ENCODE measurements at places on chromosomes 12 and 14.
A peak's percentile ranks its signal among the peaks of the same experiment; 100 is the strongest.

- no peak for DNase-seq
Measured at GRCh38 chr14:44988694-44989093, 26.7 kb downstream of the TOGARAM1 start.

GRCh38 chr12:102052192-102053061 lies 9.4 kb downstream of the WASHC3 start:
- no peak for DNase-seq

- no peak for DNase-seq
Measured at GRCh38 chr12:119949145-119949544, 39.9 kb upstream of the BICDL1 start.

DNA sequence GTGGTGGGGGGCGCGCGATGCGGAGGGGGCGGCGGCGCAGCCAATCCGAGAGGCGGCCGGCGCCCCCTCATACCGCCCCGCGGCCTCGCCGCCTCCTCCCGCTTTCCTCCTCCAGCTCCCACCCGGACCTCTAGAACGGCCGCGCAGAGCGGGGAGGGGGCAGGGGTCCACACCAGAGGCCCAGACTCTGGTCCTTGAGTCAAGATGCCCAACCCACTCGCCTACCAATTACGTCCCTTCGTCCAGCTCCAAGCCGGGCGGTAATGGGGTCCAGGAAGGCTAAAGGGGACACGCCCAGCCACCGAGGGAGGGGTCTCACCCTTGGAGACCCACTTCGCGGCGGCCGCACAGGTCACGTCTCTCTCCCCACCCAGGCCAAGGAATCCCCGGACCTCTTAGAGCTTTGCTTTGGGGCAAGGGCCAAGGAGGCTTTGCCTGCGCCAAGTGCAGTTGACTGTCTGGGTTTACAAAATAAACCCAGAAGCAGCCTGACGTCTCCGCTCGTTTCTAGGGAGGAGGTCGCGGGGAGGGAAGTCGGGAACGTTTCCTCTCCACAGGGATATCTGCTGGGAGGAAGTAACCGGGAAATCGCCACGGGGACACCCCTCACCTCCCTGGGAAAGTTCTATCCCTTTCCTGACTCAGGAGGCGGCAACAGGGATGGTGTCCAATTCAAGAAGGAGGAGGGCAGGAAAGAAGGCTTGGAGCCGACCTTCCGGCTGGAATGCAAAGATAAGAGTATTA lies 394 bp upstream of the AMIGO2 start:
- DNase-seq, result peak; percentile 26

DNA sequence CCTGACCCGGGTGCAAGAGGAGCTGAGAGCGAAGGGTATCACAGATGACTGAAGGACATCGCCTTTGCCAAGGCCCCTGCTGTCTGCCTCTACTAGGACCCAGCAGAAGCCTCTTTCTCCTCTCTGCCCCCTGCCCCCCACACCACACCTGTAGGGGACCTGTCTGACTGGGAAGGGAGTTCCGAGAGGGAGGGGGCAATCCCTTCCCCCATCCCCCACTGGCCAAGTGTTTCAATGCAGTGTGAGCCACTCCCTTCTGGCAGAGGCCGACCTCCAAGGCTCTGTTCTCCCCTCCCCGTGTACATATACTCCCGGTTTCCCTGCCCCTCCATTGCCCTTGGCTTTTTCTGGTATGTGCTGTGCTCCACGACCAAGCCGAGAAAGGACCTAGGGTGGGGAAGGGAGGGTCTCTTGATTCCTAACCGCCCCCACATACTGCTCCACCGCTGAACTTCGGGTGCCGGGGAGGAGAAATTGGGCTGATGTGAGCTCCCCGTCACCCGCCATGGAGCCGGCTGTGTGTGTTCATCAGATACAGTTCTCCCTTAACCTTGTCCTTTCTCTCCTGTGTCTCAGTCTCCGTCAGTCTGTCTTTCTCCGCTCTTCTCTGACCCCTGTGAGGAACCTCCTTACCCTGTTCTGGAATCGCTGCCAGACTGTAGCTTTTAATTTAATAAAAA lies 2.0 kb upstream of the ARHGEF25 start:
- DNase-seq, result no peak

- no peak for DNase-seq
Measured at GRCh38 chr12:54697851-54698250, 49.7 kb upstream of the DCD start.

DNA sequence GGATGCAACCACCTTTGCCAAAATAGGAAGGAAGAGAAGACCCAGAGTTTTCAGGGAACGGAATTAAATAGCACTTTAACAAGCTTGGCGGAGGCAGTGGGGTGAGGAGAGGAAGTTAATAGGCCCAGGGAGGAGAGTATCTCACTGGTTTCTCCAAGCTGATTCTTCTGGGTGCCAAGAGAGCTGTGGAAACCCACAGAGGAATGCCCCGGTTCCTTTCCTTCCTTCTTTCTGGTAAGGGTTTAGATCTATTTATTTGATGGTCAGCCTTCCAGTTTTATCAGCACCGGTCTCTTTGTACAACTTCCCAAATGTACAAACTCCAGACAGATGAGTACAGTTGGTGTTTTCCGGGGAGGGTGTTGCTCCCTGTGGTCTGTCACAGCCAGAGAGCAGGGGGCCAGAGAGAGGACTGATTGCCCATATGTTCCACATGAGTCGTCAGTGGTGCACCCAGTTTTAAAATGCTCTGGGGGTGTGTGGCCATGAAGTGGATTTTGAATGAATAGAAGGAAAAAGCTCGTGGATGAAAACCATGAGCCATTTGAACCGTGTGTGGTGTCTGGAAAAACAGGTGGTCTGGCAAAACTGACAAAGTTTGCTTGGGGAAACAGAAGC lies 26.6 kb downstream of the PRKCH start:
- DNase-seq, result no peak

- no peak for DNase-seq
Measured at GRCh38 chr12:124543052-124543589, 24.3 kb downstream of the NCOR2 start.

- DNase-seq, result no peak
Measured at GRCh38 chr12:1937481-1938224, 19.2 kb upstream of the CACNA2D4 start.

DNA sequence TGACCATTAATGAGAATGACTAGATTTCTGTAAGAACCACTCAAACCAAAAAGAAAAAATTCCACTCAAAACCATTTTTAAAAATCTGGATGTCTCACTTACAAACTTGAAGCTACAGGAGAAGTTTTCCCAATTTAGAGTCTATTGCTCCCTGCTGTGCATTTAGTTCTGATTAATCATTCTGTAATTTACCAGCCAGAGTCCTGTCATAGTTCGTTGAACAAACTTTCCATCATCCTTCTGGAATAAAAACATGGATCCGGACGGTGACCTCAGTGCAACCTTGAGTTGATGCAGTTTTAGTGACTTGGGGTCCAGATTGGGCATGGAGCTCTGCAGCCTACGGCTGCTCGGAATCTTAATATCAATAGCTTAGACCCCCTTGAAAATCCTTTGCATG lies 73.4 kb downstream of the PRMT8 start:
- DNase-seq, result no peak

- DNase-seq, result no peak
Measured at GRCh38 chr14:52833891-52834290, 42.5 kb upstream of the GNPNAT1 start.

DNA sequence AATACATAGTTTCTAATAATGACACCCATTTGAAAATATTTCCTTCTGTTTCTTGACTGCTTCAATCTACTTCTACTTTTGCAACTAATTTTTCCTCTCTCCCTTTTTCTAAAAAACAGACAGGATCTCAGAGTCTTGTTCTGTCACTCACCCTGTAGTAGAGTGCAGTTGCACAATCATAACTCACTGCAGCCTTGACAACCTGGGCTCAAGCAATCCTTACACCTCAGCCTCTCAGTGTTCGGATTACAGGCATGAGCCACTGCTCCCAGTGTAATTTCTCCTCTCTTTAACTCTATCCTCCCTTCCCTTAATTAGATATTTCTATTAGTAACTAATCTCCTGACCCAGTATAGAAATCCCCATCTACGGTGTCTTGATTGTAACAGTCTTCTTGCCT lies 45.4 kb downstream of the SENP1 start:
- no peak for DNase-seq

DNA sequence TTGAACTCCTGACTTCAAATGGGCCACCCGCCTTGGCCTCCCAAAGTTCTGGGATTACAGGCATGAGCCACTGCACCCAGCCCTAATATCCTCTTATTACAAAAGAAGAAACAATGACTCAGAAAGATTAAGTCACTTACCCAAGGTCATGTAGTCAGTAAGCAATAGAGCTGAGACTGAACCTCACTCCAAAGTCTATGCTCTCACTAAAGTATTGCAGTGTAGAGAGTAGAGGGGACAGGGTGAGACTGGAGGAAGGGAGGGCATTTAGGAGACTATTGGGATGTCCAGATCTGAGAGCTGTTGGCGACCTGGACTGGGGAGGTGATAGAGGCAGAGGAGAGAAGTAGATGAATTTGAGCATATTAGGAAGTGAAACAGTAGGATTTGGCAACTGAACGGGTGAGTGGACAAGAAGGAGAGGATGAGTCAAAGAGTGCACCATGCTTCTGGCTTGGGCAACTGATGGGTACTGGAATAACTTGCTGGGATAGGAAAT lies 11.8 kb downstream of the P2RX7 start:
- peak; percentile 81 for DNase-seq

GRCh38 chr12:66409195-66409871 lies 107.0 kb downstream of the HELB start:
- peak; percentile 74 for DNase-seq

DNA sequence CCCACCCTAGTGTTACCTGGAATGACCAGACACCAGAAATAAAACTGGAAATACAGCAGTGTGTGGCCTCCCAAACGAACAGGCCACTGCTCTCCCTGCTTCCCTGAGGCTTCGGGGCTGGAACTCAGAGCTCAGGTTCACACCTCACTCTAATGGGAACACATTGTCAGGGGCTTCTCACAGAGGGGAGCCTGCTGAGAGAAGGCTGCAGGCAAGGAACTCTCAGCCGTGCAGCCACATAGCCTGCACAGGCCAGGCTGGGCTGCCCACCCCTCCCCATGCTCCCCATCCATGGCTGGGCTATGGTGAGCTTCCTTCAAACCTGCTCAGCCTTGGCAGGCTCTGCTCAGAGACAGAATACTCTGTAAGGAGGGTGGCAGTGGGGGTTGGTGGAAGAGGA lies 302.5 kb downstream of the EMP1 start:
- no peak for DNase-seq

DNA sequence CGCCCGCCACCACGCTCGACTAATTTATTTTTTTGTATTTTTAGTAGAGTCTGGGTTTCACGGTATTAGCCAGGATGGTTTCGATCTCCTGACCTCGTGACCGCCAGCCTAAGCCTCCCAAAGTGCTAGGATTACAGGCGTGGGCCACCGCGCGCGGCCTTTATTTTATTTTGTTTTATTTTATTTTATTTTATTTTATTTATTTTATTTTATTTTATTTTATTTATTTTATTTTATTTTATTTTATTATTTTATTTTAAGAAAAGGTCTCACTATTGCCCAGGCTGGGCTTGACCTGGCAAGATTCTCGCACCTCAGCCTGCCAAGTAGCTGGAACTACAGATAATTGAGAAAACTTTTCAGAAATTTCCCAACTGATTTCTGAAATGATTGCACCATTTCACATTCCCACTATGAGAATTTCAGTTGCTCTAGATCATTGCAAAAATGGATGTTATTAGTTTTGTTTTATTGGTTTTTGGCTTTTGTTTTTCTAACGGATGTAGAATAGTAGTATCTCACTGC lies 358.3 kb downstream of the SLC6A15 start:
- no peak for DNase-seq

DNA sequence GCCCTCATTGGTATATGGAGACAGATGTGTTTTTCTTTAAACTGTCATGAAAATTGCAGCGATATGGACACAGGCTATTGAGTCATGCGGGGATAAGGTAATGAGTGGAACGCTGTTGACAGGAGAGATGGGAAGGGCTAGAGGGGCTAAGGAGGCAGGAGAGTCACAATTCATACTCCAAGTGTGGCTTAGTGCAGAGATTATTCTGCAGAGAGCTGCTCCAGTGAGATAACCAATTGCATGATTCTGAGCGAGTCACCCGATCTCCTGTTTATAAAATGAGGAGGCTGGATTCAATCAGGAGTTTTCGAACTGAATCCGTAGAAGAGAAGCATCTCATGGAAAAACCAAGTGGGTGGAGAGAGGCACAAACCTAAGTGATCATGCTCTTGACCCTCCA lies 106.4 kb upstream of the PLEKHG7 start:
- no peak for DNase-seq

- DNase-seq, result no peak
Measured at GRCh38 chr14:54347044-54347443, 49.8 kb upstream of the CDKN3 start.

GRCh38 chr12:12723149-12723680 lies 6.0 kb downstream of the CDKN1B start:
- DNase-seq, result no peak

GRCh38 chr12:57215668-57216013 lies 953 bp upstream of the NXPH4 start:
- no peak for DNase-seq

GRCh38 chr14:103398427-103399195 lies 13.4 kb downstream of the MARK3 start:
- DNase-seq, result no peak

- DNase-seq, result no peak
Measured at GRCh38 chr14:55851301-55851700, 266.9 kb upstream of the PELI2 start.

- no peak for DNase-seq
Measured at GRCh38 chr12:5716201-5716600, 228.9 kb downstream of the ANO2 start.

GRCh38 chr12:17028348-17028747 lies 422.4 kb upstream of the LMO3 start:
- no peak for DNase-seq

DNA sequence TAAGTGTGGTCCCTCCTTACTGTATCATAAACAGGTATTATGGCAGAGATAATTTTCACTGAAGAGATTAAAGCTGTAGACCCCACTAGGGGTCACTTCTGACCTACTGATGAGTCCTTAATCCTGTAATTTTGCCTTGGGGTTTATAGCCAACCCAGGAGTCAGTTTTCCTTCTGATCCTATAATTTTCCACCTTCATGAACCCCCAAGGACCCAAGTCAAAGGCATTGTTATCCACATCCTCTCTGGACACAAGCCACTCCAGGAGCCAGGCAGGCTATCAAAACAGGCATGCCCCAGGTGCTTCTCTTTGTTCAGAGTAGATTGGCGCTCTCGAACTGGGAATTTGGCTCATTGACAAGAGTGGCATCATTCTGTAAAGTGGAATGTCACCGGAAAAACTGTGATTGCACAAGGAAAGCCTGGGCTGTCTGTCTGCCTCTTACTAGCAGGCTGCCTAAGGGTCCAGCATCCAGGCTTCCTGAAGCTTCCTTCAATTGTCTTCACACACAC lies 1523.2 kb upstream of the FLRT2 start:
- no peak for DNase-seq
